ENCODE measurements at places on chromosomes 11 and 22.

- no peak for DNase-seq
Observed at GRCh38 chr11:75203138-75203537, 37.4 kb upstream of the TPBGL start.

GRCh38 chr22:39450258-39450955, 6.4 kb upstream of the MGAT3 start:
- DNase-seq = no peak

GRCh38 chr22:43436868-43437267, 25.1 kb downstream of the MPPED1 start:
- no peak for DNase-seq

DNA sequence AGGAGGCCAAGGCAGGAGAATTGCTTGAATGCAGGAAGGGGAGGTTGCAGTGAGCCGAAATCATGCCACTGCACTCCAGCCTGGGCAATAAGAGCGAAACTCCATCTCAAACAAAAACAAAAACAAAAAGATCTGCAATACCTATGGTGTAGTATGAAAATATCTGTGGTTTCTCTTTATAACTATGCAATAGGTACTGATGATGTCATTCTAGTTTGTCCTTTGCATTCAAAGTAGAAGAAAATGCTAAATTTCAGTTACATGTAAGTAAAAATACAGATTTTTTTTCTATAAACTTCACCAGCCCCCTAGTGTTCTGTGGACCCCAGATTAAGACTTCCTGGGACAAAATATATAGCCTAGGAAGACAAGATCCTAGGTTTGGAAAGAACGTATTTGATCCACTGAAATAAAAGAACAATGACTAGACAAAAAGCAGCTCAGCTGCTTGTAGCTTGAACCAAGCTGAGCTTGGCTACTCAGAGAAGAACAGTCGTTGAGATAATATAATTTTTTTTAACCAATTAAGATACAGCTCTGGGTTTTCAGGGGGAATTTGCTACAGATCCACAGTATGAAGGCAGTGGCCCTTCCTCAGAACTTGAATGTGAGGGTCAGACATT, 2.8 kb upstream of the HBE1 start:
- DNase-seq = no peak

DNA sequence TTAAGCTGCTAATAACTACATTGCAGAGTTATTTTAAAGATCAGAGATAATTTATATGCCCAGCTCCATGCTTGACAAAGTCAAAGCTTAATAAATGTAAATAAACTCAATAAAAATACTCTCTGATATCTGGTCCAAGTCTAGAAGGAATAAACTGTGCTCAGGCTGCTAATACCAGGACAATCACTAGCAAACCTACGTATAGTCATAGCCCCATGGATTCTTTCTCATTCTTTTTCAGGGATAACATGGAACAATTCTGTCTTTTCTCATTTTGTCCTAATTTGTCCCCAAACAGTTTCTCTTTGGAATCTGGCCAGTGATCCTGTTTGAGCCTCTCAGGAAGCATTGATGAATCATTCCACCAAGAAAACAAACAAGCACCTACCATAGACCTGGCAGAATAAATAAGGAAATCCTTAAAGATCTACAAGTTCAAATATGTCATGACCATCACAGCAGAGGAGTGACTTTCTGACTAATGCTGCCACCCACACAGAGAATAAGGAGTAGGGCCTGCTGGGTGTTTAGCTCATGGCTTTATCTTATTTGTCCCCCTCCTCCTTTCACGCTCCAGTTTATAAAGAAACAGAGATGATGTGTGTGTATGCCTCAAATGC, 14.1 kb upstream of the B3GNT6 start:
- DNase-seq = no peak

GRCh38 chr11:28566339-28567089, 458.3 kb downstream of the METTL15 start:
- no peak for DNase-seq

Data from NCI-H1092 (cell line).